ENCODE measurements at places on chromosomes 2 and 18.

GRCh38 chr2:113058411-113058994 is 495 bp upstream of the IL36RN start:
- no peak for DNase-seq

DNA sequence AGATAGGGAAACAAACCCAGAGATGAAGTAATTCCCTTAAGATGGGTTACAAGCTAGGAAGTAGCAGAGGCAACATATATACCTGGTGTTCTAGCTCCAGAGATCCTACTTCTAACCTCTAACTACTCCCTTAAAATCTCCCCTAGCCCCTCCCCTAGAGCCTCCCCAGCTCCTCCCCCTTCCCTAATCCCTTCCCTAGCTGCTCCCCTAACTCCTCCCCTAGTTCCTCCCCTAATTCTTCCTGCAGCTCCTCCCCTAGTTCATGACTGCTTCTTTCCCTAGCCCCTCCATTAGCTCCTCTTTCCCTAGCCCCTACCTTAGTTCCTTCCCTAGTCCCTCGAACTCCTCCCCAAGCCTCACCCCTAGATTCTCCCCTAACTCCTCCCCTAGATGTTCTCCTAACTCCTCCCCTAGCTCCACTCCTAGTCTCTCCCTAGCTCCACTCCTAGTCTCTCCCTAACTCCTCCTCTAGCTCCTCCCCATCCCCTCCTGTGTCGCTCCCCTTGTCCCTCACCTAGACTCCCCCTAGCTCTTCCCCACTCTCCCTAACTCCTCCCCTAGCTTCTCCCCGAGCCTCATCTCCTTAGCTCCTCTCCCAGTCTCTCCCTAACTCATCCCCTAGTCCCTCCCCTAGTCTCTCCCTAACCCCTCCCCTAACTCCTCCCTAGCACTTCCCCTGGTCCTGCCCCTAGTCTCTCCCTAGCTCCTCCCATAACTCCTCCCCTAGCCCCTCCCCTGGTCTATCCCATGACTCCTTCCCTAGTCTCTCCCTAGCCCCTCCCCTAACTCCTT is 108.9 kb downstream of the CD226 start:
- no peak for DNase-seq

DNA sequence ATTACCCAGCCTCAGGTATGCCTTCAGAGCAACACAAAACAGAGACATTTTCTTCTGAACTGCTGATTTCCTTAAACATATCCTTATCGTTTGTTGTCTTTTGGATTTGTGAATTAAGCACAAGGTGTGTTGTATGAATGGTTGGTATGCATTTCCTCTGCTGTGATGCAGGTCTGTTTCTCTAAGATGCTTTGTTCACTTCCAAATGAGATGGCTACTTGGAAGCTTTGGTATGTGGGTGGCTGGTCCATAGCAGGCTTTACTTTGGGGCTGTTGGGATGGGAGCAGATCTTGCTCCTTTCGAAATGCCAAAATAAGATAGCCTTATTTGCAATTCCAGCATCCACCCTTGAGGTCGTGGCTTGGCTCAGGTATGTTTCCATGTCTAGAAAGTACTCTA is 257.2 kb downstream of the INSIG2 start:
- DNase-seq, result no peak

DNA sequence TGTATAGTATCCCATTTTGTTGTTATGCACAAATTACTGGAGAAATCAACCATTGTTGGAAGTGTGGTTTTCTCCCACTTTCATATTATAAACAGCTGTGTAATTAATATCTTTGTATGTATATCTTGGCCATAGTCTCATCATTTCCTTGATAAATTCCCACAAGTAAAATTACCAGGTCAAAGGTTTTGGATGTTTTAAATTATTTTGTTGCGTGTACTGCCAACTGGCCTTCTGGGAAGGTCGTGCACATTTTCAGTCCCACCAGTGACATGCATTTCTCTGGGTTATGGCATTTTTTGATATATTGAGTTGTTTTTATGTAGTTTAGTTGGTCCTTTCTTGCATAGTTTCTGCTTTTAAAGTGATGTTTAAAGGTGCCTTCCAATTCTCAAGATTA is 41.5 kb downstream of the TSHZ1 start:
- DNase-seq, result no peak

- no peak for DNase-seq
Observed at GRCh38 chr2:188437537-188437936, 145.9 kb downstream of the GULP1 start.

- DNase-seq, result no peak
Observed at GRCh38 chr2:150090031-150090430, 397.4 kb downstream of the RND3 start.

GRCh38 chr2:221399183-221399582 is 172.9 kb downstream of the EPHA4 start:
- DNase-seq, result no peak

GRCh38 chr2:134258684-134259388 is 5.0 kb downstream of the MGAT5 start:
- no peak for DNase-seq

GRCh38 chr18:78906066-78906465 is 73.6 kb upstream of the SALL3 start:
- no peak for DNase-seq

- DNase-seq, result no peak
Observed at GRCh38 chr2:62966991-62967390, 83.6 kb upstream of the OTX1 start.

DNA sequence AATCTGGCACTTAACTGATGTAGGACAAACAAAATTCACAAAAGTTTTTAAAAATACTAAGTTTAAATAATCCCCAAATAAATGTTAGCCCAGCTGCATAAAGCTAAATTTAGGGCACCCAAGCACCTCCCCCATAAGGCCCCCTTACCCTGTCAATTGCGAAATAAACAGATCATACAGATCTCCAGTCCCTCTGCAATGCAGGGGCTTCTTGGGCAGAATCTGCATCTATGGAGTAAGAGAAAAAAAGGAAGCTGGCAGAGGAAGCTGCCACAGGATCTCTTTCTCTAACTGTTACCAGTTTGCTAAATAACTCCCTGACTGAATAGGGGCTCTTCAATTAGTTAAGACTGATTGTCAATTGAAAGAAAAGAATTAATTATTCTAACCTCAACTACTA is 117.7 kb downstream of the MEMO1 start:
- no peak for DNase-seq

Measured in GM04503 (cell line).